ENCODE measurements at places on chromosomes 6 and 20.

DNA sequence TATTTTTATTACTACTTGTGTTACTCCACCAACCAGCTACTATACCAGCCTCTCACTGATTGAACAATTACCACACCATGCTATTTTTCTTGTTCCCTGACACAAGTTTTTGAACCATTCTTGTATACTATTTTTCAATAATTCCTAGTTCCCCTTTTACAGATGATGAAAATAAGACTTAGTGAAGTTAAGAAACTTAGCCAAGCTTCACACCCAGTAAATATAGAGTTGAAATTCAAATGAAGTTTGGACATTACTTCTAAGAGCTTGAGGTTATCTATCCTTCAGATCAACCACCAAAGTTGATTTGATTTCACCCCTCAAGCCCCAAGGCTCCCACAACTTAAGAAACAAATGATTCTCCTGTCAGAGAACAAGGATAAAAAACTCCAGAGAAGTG, 13.1 kb upstream of the BCAS1 start:
- no peak for DNase-seq

GRCh38 chr6:38021029-38021428, 201.5 kb downstream of the ZFAND3 start:
- no peak for DNase-seq

- DNase-seq, result no peak
These were observed 14.7 kb downstream of the PI16 start for GRCh38 chr6:36969240-36969691.

GRCh38 chr6:28810659-28811053, 113.1 kb downstream of the TRIM27 start:
- no peak for DNase-seq

DNA sequence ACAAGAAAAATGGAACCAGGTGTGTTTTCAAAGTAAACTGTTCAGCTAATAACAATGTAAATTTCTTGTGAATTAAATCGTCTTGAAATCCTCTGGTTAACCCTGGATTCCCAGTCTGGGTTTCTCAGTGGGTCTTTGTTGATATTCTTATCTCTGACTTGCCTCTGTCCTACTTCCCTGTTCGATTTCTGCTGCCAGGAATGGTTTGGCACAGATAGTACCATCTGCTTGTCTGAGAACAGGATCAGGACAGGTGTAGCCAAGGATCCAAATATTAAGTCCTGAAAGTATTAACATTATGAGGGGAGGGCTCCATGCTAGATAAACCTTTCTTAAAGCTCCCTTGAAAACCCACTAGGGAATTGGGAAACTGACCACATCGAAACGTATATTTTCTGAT, 30.1 kb downstream of the ARFGEF2 start:
- no peak for DNase-seq

GRCh38 chr20:58575776-58576602, 60.8 kb upstream of the APCDD1L start:
- DNase-seq, result no peak

DNA sequence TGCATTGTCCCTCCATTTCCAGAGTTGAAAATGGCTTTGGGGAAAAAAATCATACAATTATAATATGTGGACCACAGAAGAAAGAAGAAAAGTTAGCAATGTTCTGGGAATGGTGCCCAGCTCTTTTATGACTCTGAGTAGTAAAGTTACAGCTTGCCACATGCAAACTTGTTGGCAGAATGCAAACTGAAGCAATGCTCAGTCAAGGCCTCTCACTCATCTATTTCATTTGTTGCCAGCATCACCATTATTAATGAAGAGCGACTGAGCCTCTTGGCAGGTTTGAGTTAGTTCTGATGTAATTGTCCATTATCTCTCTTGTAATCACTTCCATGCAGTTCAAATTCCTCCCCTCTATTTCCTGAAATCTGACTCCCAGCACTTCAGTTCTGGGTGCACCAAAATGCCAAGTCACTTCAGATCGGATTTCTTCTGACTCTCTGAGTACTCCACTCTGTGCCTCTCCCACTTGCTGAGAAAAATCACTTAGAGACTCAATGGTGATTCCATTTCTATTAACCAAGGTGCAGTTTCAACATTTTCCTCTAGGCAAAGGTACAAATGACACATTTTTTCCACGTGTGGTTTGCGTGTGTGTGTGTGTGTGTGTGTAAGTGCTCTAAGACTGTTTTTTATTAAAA, 154.4 kb upstream of the STMND1 start:
- DNase-seq, result no peak

GRCh38 chr20:17863577-17864292, 104.9 kb downstream of the SNX5 start:
- DNase-seq, result no peak

GRCh38 chr6:36840432-36841403, 1.5 kb upstream of the CPNE5 start:
- no peak for DNase-seq

GRCh38 chr6:13407709-13408695, 79.4 kb downstream of the GFOD1 start:
- DNase-seq, result no peak

DNA sequence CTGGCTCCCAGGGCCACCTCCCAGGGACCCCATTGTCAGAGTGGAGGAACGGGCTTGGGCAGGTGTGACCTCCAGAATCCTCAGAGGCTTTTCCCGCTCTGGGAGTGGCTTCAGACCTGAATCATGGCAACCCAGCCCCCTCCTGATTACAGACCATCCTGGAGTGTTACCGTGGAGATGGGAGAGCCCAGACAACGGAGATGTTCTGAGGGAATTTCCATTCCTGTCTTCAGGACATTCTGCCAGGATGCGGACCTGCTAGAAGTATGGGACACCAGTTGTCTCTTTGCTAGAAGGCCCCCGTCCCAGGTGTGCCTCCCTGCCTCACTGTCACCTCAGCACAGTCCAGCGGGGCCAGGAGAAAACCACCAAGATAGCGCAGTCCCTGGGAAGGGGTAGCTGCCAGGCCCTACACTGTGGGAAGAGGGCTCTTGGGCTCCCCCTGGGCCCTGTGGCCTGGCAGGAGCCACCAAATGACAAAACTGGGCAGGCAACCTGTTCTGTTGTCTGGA, 109.9 kb downstream of the PSMB1 start:
- DNase-seq, result no peak

GRCh38 chr20:21564127-21564773, 50.4 kb upstream of the NKX2-2 start:
- no peak for DNase-seq

DNA sequence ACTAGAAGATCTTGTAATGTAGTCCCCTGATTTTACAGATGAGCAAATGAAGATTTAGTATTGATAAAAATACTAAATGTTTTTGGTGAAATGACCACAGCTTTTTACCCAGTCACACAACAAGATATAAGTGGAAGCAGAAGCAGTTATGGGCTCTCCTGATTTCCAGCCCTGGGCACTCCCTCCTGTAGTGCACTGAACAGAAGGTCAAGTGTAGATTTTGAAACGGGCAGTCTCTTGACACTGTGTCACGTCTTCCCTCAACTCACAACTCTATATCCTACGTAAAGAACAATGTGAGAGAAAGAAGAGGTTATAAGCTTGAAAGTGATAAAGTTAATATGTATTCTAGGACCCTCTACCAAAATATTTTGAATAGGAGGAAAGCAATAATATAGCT, 23.3 kb downstream of the TMEM200A start:
- DNase-seq, result no peak

- DNase-seq, result peak; percentile 50
These were observed 11.5 kb downstream of the PRDM1 start for GRCh38 chr6:106097411-106098231.

GRCh38 chr6:140082867-140083297, 708.4 kb upstream of the CITED2 start:
- no peak for DNase-seq

GRCh38 chr20:62085206-62085605, 19.5 kb upstream of the TAF4 start:
- DNase-seq, result no peak

- DNase-seq, result no peak
These were observed 147.4 kb downstream of the MOXD1 start for GRCh38 chr6:132253906-132254305.

DNA sequence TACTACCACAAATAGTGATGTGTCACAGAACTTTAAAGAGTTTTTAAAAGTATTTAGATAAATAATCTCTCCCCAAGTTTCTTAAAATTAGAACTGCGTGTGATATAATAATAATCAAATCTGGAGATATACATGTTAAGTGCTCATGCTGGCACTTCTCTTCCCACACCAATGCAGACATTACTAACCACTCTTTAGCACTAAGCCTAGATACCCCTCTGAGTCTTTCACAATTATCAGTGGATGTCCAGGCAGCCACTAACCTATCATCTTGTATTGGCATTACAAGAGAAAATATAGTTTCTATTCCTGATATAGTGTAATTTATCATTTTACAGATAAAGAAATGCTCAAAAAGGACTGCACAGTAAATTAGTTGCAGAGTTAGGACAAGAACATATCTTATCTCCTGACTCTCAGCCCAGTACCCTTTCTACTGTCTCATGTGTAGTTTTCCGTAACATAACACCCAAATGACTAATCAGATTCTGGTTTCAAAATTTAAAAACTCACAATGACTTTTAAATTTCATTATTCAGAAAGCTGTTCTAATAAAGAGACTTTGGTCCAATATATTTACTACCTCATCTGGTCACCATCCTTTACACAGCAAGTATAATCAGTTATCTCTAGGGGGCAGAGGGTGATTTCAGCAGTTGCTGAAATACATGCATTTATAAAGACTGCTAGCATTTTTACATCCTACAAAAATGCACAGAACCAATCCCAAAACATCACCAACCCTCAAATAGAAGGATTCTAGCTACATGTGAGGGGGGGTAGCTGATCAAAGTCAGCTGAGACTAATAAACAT, 215.5 kb upstream of the MCHR2 start:
- no peak for DNase-seq

DNA sequence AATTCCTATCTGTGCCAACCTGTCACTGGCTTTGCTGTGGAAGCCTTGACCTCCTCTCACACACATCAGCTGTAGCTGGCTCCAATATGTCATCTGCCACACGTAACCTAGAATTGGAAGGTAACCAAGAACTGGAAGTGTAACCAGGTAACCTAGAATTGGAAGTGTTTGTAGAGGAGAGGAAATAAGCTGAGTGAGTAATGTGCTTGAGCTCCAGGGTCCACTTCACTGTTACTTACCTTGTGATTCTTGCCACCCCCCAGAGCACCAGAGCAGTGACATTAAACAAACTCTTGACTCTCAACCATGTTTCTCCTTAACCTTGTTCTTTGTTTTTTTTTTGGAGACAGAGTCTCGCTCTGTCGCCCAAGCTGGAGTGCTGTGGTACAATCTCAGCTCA, 350.5 kb downstream of the NRN1 start:
- no peak for DNase-seq
